GM12878 (cell line): ENCODE measurements at places on chromosomes 1 and 21.

DNA sequence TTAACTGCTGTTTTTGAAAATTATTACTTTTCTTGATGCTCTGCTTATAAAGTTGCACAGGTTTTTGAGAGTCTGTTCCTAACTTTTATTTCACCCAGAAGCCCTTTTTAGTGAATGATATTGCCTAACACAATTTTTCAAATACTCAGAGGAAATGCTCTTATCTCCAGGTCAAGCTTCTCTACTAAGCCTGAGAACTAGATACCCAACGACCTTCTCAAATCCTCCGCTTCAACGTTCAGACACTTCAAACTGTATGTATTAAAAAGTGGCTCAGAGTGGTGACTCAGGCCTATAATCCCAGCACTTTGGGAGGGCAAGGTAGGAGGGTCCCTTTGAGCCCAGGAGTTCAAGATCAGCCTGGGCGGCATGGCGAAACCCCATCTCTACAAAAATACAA, 88.5 kb downstream of the ASH1L start:
- no peak for DNase-seq

GRCh38 chr1:24081190-24081589, 30.7 kb downstream of the MYOM3 start:
- no peak for DNase-seq

DNA sequence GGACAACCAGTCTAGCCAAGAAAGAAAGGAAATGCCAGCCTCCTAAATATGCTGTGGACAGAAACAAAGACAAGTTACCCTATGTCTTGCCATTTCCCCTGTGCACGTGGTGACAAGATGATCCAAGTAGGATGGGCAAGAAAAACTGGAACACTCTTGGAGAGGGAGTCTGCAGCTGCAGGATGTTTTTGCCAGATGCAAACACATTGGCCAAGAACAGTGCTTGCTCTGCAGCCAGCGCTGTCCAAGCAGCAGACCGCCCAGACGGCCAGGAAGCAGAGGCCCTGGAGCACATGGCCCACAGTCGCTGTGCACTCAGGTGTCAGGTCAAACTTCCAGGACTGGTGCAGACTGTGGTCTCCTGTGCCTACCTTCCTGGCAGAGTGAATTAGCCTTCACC, 189.3 kb downstream of the SLC35F3 start:
- no peak for DNase-seq

DNA sequence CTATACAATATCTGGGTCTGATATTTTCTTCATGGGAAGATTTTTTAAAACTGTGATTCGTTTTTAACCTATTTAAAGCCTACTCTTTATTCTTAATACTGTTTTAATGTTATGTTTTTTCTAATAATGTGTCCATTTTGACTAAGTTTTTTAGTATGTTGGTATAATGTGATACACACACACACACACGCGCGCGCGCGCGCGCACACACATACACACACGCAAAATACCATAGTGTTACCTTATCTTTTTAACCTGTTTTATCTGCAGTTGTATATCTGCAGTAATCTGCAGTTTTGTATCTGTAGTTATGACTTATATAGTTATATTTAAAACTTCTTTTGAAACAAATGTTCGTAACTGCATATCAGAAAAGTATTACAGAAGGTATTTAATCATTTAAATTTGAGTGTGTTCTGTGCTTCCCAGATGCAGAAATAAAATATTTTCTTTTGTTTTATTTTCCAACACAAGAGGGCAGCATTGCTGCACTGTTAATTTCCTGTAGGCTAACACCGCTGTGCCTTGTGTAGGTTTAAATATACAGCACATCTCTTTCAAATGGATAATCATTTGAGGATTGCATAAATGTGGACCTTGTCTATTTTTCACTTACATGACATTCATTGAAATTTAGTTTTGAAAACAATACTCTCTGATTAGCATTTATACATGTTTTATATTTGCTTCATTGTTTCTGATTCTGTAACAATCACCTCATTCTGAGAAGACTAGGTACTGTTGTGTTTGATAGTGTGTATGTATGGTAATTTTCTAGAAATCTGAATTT, 166.1 kb downstream of the PDE4B start:
- peak; percentile 7 for DNase-seq

GRCh38 chr1:168223681-168224540, 1.9 kb upstream of the SFT2D2 start:
- DNase-seq: no peak

GRCh38 chr1:88060750-88061491, 623.2 kb upstream of the PKN2 start:
- no peak for DNase-seq

DNA sequence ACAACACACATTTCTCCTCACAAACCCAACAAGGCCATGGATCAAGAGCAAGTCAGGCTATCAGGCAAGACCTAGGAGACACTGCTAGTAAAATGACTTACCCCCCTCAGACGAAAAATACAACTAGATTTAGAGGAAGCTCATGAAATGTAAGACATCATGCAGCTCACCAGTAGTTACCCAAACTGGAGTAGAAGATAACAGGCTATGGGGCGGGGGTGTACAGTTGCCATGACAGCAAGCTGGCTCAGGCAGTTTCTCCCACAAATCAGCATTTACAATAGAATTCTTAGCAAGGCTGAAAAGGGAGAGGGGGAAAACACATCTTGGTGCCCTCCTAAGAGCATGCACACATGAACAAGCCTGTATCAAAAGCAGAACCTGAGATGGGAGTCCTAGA, 13.9 kb downstream of the TPM3 start:
- DNase-seq: no peak
